ENCODE measurements at places on chromosomes 13 and 19.

DNA sequence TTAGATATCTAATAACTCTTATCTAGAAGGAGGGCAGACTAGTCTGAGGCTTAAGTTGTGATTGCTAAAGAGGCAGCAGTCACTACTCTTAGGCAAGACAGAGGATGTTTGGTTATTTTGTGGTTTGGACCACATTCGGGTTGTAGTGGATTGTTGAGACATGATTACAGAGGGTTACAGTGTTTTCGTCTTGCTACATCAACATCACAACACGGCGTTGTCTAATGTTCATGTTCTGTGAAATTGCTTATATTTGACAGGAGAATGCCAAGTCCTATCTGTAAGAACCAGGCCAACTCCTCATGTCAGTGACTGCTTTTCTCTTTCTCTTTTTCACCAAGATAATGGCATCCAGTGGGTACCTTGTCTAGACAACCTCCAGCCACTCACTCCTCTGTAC lies 16.8 kb upstream of the TM9SF2 start:
- no peak for DNase-seq

- DNase-seq: no peak
Observed at GRCh38 chr19:42401365-42402303, 11.5 kb upstream of the CNFN start.

DNA sequence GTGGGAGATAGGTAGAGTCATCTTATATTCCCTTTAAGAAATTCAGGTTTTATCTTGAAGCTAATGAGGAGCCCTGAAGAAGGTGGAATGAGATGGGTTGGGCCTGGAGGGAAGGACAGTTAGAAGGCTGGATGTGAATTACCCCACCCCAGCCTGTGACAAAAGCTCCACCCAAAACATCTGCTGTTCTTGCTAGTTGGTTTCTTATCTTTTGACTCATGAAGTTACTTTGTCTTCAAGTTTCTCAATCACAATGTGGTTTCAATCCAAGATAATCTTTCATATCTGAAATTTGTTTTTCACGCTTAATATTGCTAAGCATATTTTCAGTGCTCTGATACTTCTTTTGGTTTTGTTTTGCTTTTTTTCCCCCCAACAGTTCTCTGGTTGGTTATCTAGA lies 38.3 kb upstream of the HMGB1 start:
- DNase-seq: no peak

- no peak for DNase-seq
Observed at GRCh38 chr13:85549819-85550218, 249.4 kb downstream of the SLITRK6 start.

GRCh38 chr13:67229481-67230403 lies at the start of gene PCDH9:
Gene PCDH9 (minus strand): TSS chr13:67230336. CDS start chr13:67228440, 1,896 bp downstream.
- no peak for DNase-seq

DNA sequence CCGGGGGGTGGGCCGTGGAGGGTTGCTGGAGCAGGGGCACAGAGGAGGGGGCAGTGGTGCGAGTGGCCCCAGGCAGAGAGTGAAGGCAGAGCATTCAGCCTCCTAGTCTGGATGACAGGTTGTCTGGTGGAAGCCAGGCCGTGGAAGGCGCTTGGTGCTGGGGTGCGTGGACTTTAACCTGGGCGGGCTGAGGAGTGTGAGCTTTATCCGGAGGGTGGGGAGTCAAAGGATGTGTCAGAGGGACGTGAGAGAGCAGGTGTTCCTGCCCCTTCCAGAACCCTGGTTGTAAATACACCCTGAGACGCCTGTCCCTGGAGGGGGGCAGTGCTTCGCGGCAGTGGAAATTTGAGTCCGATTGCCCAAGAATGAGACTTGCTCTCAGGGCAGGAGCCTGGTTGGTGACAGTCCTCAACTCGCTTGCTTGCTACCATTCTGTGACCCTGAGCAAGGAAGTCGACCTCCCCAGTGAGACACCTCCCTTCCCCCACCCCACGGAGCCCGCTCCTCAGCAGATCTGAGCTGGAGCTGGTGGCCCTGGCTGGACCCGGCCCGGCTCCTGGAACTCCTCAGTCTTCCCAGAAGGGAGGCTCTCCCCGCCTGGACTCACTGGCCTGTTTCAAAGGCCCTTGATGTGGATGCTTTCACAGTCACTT lies 2.3 kb downstream of the SPPL2B start:
- no peak for DNase-seq

GRCh38 chr13:74090397-74090796 lies 43.8 kb downstream of the KLF12 start:
- no peak for DNase-seq

DNA sequence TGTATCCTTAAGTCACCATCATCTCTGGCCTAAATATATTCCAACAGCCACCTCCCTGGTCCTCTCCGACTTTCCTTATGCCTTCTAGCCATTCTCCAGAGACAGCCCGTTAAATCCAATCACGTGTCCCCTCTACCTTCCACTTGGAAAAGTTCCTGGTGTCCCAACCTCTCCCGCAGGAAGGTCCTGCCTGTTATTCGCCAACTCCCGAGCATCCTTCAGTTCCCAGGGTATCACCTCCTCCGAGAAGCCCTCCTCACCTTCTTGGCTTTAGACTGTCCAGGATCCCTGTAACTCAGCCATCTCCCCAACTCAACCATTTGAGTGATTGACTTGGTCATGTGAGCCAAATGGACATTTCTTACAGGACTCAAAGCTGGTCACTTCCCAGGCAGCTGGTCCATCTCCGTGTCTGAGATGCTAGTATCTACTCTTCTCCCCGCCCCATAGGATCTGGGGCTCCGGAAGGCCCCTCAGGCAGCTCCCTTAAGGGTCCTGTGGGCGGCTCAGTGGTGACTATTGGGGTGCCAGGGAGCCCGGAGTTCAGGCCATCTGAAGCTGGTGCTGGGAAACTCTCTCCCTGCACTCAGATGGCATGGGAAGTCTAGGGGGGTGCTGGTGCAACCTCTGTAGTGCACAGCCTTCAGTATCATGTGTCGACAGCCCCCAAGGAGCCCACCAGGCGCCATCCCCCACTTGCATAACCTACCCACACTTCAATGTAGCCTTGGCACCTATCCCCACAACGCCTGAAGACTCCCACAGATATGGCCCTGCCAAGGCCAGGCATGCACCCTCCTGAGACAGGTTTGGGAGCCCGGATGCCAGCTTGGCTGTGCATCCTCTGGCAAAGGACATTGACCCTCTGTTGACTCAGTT lies 27.9 kb upstream of the NANOS3 start:
- DNase-seq: no peak

GRCh38 chr13:28983641-28984040 lies 163.5 kb downstream of the MTUS2 start:
- no peak for DNase-seq

DNA sequence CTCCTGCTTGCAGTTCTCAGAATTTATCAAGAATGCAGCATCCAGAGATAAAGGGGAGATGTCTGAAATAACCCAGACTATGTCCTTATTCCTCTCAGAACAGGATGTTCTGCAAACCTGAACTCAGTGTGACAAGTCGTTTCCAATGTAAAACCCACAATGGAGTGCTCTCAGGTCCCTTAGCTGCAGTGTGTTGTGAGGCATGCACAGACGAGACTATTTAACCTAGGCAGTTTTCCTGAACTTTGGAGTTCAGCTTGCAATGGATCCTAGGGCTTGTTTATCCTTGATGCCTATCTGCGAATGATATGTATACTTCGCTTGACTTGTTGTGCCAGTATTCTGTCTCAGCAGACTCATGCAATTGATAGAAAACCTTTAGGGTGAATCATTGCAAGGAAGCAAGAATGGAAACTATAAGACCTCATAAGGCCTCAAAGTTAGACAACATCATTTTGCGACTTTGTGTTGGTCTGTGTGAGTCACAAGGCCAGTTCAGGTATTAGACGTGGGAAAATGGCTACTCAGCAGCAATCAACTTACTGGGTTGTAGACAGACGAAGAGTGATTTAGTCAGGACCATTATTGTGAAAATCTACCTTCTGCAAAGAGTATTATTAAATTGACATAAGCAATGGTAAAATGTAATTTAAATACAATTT lies 2439.9 kb upstream of the PCDH20 start:
- DNase-seq: no peak

DNA sequence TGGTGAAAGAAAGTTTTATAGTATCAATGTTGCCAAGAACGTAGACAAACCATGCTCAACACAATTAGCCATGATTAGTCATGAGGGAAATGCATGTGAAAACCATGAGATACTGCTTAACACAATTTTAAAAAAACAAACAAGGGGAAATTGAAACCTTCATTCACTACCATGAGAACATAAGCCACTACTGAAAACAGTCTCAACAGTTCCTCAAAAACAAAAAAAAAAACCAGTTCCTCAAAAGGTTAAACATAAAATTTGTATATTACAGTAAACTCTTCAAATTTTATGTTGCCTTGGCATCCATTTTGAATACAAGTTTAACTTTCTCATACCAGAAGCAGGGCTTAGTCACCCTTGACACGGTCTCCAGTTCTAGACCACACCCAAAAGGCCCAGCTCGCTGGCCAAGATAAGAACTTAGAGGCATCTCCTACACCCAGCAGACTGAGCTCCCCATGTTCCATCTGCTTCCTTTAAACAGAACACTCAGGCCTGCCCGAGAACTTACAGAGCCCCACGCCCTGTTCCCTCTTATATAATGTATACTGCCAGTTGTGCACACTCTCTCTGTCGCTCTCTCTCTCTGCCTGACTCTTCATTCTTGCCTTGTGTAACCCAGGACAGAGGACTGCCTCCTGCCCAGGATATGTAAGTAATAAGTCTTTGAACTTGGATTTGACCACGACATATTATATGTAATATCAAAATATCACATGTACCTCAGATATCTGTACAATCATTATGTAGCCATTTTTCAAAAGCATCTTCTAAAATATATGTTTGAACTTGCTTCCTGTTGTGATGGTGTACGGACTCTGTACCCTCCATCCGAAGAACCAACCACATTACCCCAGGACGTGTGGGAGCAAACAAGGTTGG lies 67.4 kb downstream of the STK24 start:
- no peak for DNase-seq

DNA sequence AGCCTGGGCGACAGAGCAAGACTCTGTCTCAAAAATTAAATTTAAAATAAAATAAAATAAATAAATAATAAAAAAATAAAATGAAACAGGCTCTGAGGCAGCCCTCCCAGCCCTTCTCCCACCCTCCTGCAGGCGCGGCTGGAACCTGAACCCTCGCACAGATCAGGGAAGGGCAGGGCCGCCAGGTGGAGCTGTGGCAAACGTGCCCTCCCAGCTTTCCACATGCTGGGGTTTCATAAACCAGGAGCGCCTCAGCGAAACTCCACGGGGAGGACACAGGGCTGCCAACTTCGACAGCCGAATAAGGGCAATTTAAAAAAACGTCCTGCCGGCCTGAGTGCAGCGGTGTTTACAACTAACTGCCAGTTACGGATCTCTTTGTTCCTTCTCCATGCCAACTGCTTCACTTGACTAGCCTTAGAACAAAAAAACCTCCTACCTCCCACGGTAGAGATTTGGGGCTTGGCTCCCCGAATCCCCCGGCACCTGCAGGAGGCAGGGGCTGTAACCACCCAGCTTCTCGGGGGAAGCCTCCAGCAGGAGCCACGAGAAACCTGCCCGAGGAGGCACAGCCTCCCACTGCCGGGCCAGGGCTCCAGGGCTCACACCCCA lies 15.9 kb downstream of the ZNF787 start:
- DNase-seq: no peak

DNA sequence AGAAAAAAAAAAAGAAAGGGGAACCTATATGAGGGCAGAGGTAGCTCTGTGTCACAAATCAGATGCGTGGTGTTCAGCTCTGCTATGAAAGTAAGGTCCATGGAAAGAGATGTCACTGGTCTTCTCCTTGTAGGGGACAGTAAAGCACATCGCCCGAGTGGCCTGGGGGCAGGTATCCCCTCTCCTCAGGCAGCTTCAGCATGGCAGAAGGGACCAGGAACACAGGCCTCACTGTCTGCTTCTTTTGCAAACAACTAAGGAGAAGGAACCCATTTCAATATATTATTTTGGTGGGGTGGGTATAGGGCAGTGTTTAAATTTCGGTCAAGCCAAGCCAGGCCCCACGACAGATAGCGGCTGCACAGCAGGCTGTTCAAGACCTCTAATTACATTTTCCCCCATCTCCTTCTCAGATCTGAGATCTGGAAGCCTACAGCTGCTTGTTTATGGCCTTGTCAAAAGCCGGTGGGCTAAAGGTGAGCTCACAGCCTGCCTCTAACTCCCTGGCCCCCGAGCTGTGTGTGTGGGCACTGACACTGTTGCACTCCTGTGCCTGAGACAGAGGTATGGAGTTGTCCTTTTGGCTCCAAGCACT lies 72.8 kb downstream of the HSPH1 start:
- no peak for DNase-seq

GRCh38 chr19:44808463-44809371 lies at the start of gene BCAM:
Gene BCAM (plus strand): TSS chr19:44809103. CDS start chr19:44809125, 22 bp downstream.
- no peak for DNase-seq

DNA sequence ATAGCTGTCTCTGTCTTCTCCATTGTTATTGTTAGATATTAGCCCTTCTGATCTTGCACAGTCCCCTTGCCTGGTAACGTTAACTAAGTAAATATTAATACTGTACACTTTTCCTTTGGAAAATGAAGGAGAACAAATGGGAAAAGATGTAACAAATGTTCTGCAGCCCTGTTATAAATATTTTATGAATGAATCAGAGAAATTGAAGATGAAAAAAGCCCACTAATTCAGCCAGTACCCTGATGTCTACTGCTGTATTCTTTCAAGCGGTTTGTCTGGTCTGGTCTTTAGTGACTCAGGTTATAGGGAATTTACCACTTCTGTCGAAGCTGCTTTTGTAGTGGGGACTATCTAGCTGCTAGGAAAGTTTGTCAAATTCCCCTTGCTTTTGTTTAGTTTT lies 121.0 kb downstream of the COG6 start:
- DNase-seq: no peak

DNA sequence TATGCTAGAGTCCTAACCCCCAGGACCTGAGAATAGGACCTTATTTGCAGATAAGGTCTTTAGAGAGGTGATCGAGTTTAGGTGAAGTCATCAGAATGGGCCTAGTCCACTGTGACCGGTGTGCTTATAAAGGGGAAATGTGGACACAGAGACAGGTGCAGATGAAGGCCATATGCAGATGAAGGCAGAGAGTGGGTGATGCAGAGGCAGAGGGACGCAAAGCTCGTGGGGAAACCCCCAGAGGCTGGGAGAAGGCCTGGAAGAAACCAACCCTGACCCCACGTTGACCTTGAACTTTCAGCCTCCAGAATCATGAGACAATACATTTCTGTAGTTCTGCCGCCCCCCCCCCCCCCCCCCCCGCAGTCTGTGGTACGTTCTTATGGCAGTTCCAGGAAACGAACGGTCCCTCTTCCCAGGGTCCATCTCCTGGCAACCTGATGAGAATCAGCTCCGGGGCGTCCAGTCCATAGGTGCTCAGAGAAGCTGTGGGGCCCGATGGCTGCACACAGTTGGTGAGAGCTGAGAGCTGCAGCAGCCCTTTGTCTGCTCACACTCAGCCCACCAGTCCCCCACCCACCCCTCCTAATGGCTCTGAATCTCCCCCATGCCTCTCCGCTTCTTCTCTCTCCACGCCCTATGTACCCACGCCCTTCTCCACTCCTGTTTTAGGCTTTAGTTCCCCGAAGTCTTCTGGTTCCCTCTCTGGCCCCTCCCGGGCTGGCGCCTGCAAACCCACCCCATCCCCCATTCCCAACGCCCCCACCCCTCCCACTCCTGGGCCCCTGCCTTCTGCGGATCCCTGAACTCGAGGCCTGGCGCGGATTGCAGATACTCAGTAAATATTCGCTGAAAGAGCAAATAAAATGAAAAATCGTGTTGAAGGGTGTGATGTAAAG lies 218.3 kb upstream of the MAB21L1 start:
- DNase-seq: no peak

- no peak for DNase-seq
Observed at GRCh38 chr13:73274147-73274546, 215.3 kb downstream of the KLF5 start.

GRCh38 chr19:49677901-49678674 lies 1.0 kb downstream of the PRMT1 start:
- DNase-seq: no peak

- DNase-seq: peak; percentile 50
Observed at GRCh38 chr13:45119991-45120864, at the start of gene GTF2F2. Gene GTF2F2 (plus strand): TSS chr13:45120510. CDS start chr13:45120656, 146 bp downstream.

Measured in NCI-H1417 treated with DMSO at 0.1 percent for 48 hours (cell line).